Tibial artery (tissue), 4 donors: ENCODE measurements at places on chromosomes 7 and 10.
A peak's percentile ranks its signal among the peaks of the same experiment; 100 is the strongest.

GRCh38 chr7:39515534-39516228, 50.5 kb upstream of the YAE1 start:
- H3K27ac ChIP-seq: no peak overlapping the region
- no peaks in the 10 kb centered on the region for H3K4me1 ChIP-seq
- H3K36me3 ChIP-seq: no peaks in the 10 kb centered on the region
- H3K4me3 ChIP-seq: no peak overlapping the region
- DNase-seq: no peak
- H3K27me3 ChIP-seq: no peaks in the 10 kb centered on the region

GRCh38 chr10:101492205-101492604, 95.9 kb downstream of the POLL start:
- no peak overlapping the region for H3K4me3 ChIP-seq
- no peaks in the 10 kb centered on the region for H3K36me3 ChIP-seq
- no peak overlapping the region for H3K27ac ChIP-seq
- no peaks in the 10 kb centered on the region for H3K4me1 ChIP-seq
- H3K27me3 ChIP-seq: no peaks in the 10 kb centered on the region

DNA sequence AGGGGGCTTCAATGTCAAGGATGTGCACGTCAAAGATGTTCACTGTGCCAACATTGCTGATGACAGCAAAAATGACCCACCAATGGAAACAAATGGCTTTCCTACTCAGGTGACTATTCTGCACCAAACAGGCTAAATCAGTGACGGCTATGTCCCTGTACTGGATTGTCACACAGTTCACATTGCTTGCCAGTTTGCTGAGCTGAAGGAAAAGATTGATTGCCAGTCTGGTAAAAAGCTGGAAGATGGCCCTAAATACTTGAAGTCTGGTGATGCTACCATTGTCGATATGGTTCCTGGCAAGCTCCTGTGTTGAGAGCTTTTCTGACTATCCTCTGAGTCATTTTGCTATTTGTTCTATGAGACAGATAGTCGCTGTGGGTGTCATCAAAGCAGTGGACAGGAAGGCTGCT, 202.2 kb upstream of the ETV1 start:
- no peak overlapping the region for H3K4me3 ChIP-seq
- peaks cover 10% of the 10 kb centered on the region for H3K4me1 ChIP-seq
- no peak for DNase-seq
- H3K36me3 ChIP-seq: no peaks in the 10 kb centered on the region
- no peaks in the 10 kb centered on the region for H3K27me3 ChIP-seq
- H3K27ac ChIP-seq: no peak overlapping the region

DNA sequence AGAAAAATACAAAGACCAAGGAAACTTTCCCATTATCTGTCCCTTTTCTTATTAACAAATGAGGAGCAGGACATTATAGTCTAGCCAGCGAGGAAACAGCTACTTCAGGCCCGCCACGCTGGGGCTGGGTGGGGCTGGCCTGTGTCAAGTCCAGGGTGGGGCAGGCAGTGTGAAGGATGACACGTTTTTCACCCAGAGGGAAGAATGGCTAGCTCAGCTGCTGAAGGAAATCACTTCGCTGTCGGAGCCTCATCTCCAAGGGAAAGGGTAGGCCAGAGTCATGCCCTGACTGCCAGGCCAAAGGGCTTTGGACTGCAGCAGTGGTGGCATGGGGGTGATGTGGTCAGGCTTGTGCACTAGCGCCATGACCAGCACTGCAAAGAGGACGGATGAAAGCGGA, 24.4 kb downstream of the COL13A1 start:
- H3K27me3 ChIP-seq: no peaks in the 10 kb centered on the region
- no peak overlapping the region for H3K27ac ChIP-seq
- no peak overlapping the region for H3K4me3 ChIP-seq
- DNase-seq: no peak
- no peaks in the 10 kb centered on the region for H3K4me1 ChIP-seq
- H3K36me3 ChIP-seq: peaks cover 10% of the 10 kb centered on the region

DNA sequence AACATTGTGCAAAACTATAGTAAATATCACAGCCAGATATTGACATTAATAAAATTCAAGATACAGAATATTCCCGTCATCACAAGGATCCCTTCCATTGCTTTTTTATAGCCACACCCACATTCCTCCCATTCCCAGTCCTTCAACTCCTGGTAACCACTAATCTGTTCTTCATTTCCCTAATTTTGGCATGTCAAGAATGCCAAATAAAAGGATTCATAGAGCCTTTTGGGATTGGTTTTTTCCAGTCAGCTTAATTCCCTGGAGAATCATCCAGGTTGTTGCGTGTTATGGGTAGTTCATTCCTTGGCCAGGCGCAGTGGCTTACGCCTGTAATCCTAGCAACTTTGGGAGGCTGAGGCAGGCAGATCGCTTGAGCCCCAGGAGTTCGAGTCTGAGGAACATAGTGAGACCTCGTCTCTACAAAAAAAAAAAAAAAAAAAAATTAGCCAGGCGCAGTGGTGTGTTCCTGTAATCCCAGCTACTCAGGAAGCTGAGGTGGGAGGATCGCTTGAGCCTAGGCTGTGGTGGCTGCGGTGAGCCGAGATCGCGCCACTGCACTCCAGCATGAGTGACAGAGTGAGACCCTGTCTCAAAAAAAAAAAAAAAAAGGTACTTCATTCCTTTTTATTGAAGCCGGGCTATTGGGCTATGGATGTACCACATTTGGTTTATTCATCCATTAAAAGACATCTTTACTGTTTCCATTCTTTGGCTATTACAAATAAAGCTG, 2.7 kb downstream of the OGDH start:
- H3K27me3 ChIP-seq: no peaks in the 10 kb centered on the region
- H3K4me3 ChIP-seq: no peak overlapping the region
- H3K27ac ChIP-seq: no peak overlapping the region

- H3K4me3 ChIP-seq: no peak overlapping the region
- peaks cover 34% of the 10 kb centered on the region for H3K4me1 ChIP-seq
- DNase-seq: no peak
- no peaks in the 10 kb centered on the region for H3K27me3 ChIP-seq
Observed at GRCh38 chr7:131302876-131303707, 24.6 kb upstream of the MKLN1 start.

GRCh38 chr7:33191340-33191739, 62.0 kb downstream of the BBS9 start:
- no peaks in the 10 kb centered on the region for H3K4me1 ChIP-seq
- no peak overlapping the region for H3K27ac ChIP-seq
- no peak overlapping the region for H3K4me3 ChIP-seq
- H3K27me3 ChIP-seq: no peaks in the 10 kb centered on the region

- DNase-seq: no peak
- no peaks in the 10 kb centered on the region for H3K4me1 ChIP-seq
- H3K27me3 ChIP-seq: no peaks in the 10 kb centered on the region
- H3K27ac ChIP-seq: no peak overlapping the region
- H3K4me3 ChIP-seq: no peak overlapping the region
- H3K36me3 ChIP-seq: peaks cover 5% of the 10 kb centered on the region
Observed at GRCh38 chr7:35019179-35019729, 18.0 kb downstream of the DPY19L1 start.

DNA sequence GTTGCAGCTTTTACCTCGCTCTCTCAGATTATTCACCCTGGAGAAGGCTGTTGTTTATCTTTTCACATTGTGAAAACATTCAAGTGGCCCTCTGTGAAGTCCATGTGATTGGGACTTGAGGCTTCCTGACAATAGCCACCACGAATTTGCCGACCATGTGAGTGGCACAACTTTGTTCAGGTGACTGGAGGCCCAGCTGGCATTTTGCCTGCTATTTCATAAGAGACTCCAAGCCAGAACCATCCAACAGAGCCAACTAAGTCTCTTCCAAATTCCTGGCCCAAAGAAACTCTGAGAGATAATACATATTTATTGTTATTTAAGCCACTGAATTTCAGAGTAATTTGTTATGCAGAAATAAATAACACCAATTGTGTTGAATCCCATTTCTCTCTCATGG, 38.2 kb upstream of the CCSER2 start:
- DNase-seq: no peak
- no peak overlapping the region for H3K27ac ChIP-seq
- no peaks in the 10 kb centered on the region for H3K27me3 ChIP-seq
- no peak overlapping the region for H3K4me3 ChIP-seq
- H3K4me1 ChIP-seq: no peaks in the 10 kb centered on the region

DNA sequence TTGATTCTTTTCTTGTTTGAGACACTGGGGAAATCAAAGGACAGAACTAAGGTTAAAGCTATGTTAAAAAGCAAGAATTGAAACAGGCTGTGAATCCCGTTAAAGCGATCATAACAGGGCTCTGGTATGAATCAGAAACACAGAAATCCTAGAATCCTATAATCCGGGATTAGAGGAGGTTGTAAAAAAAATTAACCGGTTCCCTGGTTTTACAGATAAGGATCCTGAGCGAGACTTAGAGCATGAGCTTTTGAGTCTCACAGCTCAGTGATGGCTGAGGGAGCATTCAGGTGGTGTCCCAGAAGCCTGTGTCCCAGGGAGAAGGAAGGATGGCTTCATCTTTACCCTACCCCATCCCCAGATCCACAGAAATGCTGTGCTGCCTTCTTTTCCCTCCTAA, 461.3 kb downstream of the PAXIP1 start:
- DNase-seq: no peak
- H3K27me3 ChIP-seq: no peaks in the 10 kb centered on the region

DNA sequence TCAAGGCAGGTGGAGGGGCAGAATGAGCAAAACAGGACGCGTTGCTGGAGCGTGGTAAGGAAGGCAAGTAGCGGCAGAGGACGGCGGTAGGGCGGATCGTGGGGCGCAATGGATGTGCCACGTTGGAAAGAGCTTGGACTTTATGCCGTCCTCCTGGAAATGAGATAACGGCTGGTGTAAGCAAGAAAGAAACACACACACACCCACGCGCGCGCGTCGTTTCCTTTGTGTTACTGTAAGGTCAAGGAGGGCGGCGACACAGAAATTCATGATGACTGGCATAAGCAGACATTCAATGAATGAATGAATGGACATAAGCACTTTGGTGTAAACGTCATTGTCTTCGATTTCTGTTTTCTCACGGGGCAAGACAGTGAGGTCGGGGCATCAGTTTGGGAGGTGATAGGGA, 683 bp upstream of the ENTPD7 start:
- no peak overlapping the region for H3K27ac ChIP-seq
- H3K27me3 ChIP-seq: no peaks in the 10 kb centered on the region
- H3K36me3 ChIP-seq: no peaks in the 10 kb centered on the region
- DNase-seq: peak; percentile 30
- peaks cover 23% of the 10 kb centered on the region for H3K4me1 ChIP-seq
- H3K4me3 ChIP-seq: peak overlapping the region; percentile 85

DNA sequence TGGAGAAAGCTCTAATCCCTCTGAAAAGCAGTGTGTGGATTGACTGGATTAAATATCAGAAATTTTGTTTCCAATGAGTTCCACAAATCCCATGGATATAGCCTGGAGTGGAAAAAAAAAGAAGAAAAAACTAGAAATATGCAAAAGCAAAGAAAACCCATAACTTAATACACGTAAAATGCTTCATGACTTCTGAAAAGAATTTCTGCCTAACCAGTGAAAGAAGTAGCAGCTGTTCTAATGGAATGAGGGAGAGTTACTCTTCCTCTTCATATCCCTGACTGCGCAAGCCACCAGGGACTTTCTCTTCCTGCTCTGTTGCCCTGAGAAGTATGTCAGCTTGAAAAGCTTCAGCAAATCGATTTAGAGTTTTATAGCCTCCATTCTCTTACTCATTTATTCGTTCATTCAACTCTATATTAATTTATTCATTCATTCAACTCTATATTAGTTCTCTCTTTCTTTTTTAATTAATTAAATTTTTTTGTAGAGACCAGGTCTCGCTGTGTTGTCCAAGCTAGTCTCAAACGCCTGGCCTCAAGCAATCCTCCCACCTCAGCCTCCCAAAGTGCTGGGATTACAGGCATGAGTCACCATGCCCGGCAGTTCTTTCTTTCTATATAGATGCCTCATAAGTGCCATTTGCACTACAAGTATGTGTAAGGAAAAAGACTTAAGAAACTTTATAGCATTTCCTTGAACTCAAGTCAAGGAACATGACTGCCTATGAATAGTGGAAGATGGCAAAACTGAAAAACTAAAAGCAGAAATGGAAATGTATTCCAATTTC, 447.3 kb upstream of the NRP1 start:
- no peak overlapping the region for H3K27ac ChIP-seq
- peak; percentile 24 for DNase-seq
- H3K4me1 ChIP-seq: no peaks in the 10 kb centered on the region
- H3K36me3 ChIP-seq: no peaks in the 10 kb centered on the region

DNA sequence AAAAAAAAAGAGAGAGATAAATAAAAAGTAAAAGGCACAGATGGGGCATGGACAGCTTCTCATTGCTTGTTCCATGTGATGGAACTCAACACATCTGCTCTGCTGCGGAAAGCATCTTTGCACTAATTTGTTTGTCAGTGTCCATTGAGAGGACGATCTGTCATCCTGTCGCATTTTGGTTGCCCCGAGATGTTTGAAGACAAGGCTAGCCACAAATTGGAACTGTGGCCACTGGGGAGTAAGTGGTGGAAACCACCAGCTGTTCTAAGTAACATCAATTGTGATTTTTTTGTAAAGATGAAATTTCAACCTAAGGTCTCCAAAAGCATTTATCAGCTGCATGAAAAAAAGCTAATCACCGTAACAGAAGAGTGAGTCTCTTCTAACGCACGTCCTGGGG, 312.7 kb downstream of the ADARB2 start:
- H3K4me3 ChIP-seq: no peak overlapping the region
- H3K36me3 ChIP-seq: no peaks in the 10 kb centered on the region
- no peak for DNase-seq
- peaks cover 4% of the 10 kb centered on the region for H3K27me3 ChIP-seq
- H3K27ac ChIP-seq: no peak overlapping the region
- peaks cover 3% of the 10 kb centered on the region for H3K4me1 ChIP-seq

- DNase-seq: no peak
- no peak overlapping the region for H3K27ac ChIP-seq
- H3K4me1 ChIP-seq: no peaks in the 10 kb centered on the region
- no peaks in the 10 kb centered on the region for H3K36me3 ChIP-seq
Observed at GRCh38 chr7:85135977-85136376, 50.9 kb downstream of the SEMA3D start.

DNA sequence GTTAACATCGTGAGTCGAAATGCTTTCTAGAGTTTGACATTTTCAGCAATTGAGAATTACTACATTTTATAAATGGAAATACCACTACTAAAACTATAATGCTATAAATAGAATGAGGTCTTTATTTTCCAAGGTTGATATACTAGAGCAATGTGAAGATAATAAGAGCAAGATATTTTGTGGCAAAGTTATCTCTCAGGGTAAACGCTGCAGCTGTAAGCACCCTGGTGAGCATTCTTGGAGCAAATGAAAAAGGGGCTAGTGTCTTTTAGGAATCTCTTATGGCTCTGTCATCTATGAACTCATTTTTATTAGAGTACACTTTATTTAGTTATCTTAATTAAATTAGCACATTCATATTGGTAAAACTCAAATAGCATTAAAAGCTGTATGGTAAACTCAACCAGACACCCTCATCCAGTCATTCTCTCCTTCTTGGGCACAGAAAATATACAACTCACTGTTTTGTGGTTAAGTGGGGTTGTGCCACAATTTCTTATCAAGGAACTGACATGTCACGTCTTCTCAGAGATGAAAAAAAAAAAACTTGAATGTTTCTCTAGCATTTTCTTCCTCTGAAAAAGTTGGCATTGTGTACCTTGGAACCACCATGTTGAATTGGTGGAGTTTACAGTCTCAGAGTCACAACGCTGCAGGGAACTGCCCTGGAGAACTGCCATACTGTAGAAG, 289.5 kb upstream of the PFKP start:
- no peaks in the 10 kb centered on the region for H3K36me3 ChIP-seq
- H3K4me1 ChIP-seq: no peaks in the 10 kb centered on the region
- no peak for DNase-seq
- H3K4me3 ChIP-seq: no peak overlapping the region
- H3K27ac ChIP-seq: no peak overlapping the region
- no peaks in the 10 kb centered on the region for H3K27me3 ChIP-seq

- DNase-seq: no peak
- no peaks in the 10 kb centered on the region for H3K4me1 ChIP-seq
- no peak overlapping the region for H3K27ac ChIP-seq
- no peaks in the 10 kb centered on the region for H3K27me3 ChIP-seq
- H3K36me3 ChIP-seq: no peaks in the 10 kb centered on the region
Observed at GRCh38 chr7:112572669-112573301, 92.0 kb downstream of the LSMEM1 start.
